NAMALWA (cell line): ENCODE measurements at places on chromosomes 5 and 9.
A peak's percentile ranks its signal among the peaks of the same experiment; 100 is the strongest.

DNA sequence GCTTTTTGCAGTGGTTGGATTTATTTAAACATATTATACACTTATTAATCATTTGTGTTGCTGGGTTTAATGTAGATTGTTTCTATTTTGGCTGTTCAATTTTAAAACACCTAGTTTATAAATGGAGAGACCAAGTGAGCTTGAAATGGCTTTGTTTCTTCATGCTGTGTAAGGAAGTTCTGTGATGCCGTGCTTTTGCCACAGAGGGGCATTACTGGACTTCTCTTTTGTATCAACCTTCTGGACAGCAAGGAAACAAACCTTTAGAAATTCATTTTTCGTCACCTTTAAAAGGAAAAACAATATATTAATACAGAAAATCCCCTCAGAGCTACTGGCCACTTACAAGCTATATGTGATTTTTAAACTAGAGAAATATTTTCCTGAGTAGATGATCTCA is 81.9 kb downstream of the DMRTA1 start:
- DNase-seq, result no peak

DNA sequence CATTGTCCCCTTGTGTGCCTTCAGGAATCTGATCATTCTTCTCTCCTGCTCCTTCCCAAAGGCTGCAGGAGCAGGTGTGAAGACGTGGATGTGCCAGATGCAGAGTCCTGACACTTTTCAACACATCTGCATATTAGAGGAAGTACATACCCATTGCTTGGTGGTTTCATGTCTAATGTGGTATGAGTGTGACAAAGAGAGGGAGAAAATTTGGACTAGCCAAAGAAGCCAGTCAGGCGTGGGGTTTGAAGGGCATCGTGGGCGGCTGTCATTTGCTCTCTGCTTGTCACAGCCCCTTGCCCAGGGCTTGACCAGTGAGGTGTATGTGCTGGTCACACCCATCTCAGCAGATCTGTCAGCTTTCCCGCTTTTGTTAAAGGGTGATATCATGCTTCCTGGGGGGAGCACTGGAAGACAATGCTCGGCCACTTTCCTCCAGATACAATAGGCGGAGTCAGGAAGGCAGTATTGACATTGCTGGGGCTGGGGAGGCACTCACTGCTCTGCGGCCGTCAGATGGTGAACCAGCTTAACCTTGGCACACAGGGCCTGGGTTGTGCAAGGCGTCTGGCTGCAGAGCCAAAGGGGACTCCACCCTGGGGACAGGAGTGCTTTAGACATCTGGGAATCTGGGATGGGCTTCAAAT is 8.6 kb downstream of the TEK start:
- DNase-seq, result no peak

DNA sequence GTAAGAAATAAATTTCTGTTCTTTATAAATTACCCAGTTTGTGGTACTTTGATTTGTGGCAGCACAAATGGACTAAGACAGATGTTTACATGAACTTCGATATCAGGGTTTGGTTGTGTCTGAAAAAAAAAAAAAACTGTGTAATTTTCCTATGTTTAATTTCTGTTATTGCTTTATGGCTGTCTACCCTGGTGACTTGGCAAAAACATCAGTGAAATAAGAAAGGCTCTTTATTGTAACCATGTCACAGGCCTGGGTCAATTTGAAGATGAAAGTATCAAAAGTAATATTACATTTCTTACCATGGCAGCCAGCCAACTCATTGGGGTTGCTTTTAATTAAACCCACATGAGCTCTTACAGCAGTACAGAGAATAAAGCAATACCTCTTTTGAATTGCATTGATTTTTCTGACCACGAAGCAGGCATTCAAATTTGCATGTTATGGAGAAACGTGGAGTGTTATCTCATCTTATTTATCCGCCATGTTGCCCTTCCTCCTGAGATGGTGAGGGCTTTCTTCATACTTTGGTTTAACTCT is 20.6 kb upstream of the SV2C start:
- DNase-seq, result no peak

DNA sequence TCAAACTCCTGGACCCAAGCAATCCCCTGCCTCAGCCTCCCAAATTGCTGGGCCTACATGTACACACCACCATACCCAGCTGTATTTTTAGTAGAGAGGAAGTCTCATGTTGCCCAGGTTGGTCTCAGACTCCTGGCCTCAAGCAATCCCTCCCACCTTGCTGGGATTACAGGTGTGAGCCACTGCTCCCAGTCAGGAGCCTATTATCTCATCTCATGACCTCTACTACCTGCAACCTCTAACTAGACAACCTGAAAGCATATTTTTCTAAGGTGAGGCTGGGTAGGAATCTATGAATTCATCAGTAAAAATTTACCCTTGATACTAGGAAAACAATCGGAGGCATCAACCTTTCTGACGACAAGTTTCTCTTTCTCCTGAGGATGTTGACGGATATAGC is 10.0 kb downstream of the FAM13B start:
- DNase-seq, result no peak

GRCh38 chr5:136034984-136035383 is 6.2 kb downstream of the TGFBI start:
- no peak for DNase-seq

GRCh38 chr9:125687163-125687863 is 19.7 kb downstream of the MAPKAP1 start:
- no peak for DNase-seq

DNA sequence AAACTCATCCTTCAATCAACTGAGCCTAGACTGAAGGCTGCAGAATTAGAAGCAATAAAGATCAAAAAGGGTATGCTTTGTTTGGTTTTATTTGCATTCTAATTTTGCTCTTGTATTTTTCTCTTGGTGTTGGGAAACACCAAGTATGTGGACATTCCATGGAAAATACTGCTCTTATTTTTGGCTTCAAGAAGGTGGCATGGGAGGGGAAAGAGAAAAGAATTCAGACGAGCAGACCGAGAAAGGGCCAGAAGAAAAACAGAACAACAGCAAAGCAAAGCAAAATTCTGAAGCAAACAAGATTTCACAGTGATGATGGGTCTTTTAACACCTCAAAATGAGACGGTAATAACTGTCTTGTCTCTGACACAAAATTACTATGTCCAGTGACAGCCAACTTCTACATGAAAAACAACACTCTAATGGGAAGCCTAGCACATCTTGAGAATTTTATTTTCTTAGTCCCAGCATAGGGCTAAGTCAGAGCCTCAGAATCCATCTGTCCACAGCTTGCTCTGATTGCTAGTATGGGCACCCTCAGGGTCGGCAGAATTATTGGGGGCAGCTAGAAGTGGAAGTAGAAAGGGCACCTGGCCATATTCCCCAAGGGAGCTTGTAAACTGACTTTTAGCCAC is 26.8 kb downstream of the FREM1 start:
- DNase-seq, result no peak

GRCh38 chr9:121637713-121638220 is 13.7 kb upstream of the DAB2IP start:
- DNase-seq, result peak; percentile 29

GRCh38 chr9:31355159-31355882 is 1029.1 kb upstream of the ACO1 start:
- no peak for DNase-seq

DNA sequence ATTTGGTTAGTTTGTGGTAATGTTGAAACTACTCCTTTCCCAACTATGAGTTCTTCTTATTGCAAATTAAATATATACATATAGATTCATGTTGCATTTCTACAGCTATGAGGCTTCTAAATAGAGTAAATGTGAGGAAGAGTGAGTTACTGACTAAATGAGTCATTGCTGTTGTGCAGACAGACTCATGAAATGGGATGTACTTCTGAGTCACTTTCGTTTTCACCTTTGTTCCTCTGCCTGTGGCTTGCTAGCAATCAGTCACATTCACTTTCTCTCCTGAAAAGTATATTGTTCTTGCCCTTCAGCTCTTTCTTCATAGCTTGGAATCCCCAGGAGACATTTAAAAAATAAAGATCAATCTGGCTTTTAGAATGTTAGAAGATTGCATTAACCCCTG is 295.5 kb upstream of the SMC2 start:
- DNase-seq, result peak; percentile 7

DNA sequence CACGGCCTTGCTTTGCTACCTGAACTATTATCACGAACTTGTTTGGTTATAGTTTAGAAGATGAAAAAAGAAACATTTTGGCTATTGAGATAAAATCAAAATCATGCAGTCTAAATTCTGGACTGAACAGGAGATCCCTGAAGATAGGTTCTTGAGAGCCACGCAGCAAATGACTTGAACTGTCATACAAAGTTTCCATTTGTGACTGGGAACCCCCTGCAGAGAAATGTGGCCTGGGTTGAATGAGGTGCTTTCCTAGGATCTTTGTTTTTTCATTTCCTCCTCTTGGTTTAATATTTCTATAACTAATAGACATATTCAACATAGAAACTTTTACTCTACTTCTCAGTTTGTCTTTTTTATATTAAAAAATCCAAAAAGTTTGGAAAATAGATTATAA is 184.7 kb upstream of the TRPM3 start:
- no peak for DNase-seq

DNA sequence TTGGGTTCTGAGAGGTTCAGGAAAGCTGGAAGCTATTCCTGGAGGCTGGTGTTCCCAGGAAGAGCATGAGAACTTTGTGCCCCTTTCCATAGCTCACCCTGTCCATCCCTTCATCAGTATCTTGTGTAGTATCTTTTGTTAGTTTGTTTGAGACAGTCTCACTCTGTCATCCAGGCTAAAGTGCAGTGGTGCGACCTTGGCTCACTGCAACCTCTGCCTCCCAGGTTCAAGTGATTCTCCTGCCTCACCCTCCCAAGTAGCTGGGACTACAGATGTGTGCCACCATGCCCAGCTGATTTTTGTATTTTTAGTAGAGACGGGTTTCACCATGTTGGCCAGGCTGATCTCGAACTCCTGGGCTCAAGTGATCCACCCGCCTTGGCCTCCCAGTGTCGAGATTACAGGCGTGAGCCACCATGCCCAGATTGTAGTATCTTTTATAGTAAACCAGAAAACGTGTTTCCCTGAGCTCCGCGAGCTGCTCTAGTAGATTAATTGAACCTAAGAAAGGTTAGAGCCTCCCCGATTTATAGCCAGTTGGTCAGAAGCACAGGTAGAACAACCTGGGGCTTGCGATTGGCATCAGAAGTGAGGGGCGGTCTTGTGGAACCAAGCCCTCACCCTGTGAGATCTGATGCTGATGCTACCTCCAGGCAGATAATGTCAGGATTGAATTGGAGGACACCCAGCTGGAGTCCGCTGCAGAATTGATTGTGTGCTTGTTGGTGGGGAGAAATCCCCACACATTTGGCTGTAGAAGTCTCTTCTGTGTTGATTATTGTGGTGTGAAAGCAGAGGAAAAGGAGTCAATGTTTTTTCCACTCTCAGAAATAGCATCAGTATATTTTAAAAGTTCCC is 32.3 kb downstream of the ATP6V0E1 start:
- no peak for DNase-seq

- no peak for DNase-seq
Observed at GRCh38 chr5:1746371-1747078, 53.1 kb downstream of the MRPL36 start.

GRCh38 chr9:116574027-116574679 is 113.0 kb upstream of the TRIM32 start:
- no peak for DNase-seq

DNA sequence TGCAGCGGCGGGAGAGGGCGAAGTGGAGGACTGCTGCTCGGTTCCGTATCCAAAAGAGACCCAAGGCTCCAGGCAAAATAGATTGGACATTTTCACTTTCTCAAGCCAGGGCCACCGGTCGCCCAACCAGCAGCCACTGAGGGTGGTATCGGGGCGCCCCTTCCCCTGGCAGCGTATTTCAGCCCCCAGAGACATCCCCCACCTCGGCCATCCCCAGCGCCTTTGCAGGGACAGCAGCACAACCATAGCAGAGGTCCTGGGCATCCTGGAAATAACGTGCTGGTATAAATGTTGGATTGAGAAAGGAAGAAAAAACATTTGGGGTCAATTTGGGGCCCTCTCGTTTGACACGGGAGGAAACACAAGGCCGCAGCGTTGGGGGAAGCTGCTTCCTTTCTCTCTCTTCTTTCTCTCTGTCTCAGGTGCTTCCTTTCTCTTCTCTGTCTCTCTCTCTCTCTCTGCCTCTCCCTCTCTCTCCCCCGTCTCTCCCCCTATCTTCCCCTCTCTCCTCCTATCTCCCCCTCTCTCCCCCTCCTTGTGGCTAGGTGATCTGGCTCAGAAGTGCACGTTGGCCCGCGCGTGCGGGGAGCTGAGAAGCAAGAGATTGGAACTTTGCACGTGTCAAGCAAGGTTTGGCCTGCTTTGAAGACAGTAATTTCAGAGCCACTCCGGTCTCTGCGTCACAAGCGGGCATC is 624 bp upstream of the RETREG1 start:
- DNase-seq, result no peak

DNA sequence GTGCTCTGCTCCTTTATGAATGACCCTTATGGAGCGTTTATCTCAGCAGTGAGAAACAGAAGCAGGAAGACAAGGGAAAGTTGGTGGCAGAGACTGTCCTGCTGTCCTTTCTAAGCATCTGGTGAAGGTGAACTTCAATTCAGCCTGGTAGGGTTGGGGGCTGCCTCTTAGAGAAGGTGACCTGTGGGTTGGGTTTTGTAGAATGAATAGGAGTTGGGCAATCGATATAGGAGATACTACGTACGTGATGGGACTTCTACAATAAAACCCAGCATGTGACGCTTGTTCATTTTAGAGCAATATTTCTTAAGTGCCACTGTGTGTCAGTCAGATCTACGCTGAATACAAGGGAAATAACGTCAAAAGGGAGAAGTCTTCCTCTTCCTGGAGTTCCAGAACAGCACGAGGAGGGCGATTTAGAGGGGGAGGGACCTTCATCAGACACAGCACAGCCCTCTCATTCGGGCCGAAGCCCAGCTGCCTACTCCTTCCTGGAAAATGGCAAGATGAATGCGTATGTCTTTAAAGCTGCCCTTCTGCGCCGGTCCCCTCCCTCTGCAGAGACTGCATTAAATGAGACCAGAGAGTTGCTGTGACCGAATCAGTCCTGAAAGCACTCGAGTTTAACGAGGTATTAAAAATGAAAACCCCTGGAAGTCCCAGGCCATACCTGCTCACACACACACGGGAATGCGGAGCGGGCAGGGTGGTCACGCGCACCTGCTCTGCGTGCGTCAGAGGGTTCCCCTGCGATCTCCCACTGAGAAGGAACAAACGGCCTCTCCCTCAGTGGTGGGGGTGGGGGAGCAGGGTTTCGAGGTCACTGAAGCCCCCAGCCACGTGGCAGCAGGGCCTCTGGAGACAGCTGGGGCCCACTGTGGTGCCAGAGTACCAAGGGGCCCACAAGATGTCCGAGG is 85.3 kb upstream of the SARDH start:
- DNase-seq, result peak; percentile 41

DNA sequence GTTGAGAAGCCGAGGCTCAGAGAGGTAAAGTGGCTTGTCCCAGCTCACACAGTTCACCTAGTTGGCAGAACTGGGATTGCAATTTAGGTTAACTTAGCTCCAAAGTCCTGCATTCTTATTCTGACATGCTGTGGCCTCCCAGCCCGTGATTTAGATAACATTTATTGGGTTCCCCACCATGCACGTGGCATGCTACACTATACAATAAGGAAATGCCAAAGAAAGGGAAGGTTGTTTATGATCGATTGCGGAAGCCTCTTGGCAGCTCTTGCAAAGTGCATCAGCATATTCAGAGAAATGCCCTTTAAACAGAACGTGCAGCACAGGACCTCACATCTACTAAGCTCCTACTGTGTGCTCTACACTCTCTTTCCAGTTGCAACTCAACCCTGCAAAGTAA is 3.2 kb downstream of the NEURL1B start:
- DNase-seq, result no peak
